ENCODE measurements at places on chromosomes 6 and 20. TPM values are rescaled to one million over a fixed set of nuclear protein-coding genes. Genes with fewer than 3 reads are reported as not detected.
A peak's percentile ranks its signal among the peaks of the same experiment; 100 is the strongest.

PPP1R3G gene
- 0.47 TPM for total RNA-seq

POM121L2 gene
- not detected for total RNA-seq

TREM1 gene
- total RNA-seq: not detected

NXT1 gene
- 45.9 TPM for total RNA-seq

DSP gene
- total RNA-seq: 0.14 TPM

COL9A3 gene
- total RNA-seq: not detected

HCRTR2 gene
- total RNA-seq: not detected

NR2E1 gene
- total RNA-seq: not detected

TMEM74B gene
- total RNA-seq: 8.3 TPM

MAN1A1 gene
- total RNA-seq: 25.9 TPM

MTFR2 gene
- total RNA-seq: 32.0 TPM

GRCh38 chr6:170186006-170186935 is 104.6 kb downstream of the DLL1 start:
- DNase-seq: no peak

- no peak for DNase-seq
Measured at GRCh38 chr6:166520905-166521834, 65.3 kb downstream of the RAMACL start.

DNA sequence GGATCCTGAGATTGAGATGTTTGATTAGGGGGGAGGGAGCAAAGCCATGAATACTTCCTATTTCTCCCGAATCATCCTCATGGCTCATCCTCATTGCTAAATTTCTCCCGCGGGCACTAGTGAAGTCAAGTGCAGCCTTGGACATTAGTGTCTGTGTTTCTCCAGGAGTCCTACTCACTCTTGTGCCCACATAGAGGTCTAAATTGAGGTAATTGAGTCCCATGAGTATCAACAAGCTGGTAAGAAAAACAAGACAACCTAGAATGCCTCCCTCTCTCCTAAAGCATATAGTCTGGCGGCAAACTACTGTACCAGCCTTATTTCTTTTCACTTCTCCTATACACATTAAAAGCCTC is 420 bp downstream of the CENPQ start:
- no peak for DNase-seq

- DNase-seq: peak; percentile 86
Measured at GRCh38 chr20:354298-354977, 7.5 kb downstream of the NRSN2 start.

- no peak for DNase-seq
Measured at GRCh38 chr6:19597809-19598320, 239.3 kb upstream of the ID4 start.

DNA sequence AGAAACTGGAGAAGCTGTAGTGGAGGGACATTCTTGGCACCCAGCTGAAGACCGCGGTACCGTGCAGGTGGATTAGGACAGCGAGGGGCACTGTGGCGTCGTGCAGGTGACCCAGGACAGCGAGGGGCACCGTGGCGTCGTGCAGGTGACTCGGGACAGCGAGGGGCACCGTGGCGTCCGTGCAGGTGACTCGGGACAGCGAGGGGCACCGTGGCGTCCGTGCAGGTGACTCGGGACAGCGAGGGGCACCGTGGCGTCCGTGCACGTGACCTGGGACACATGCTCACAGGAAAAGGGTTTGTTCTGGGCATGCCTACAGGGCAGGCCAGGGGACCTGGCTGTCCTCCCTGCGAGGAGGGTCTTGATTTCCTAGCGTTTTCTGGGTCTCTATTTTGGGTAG is 29.2 kb upstream of the SMOC2 start:
- peak; percentile 30 for DNase-seq

- DNase-seq: no peak
Measured at GRCh38 chr6:146775220-146775619, 176.4 kb downstream of the ADGB start.

- DNase-seq: no peak
Measured at GRCh38 chr6:96124778-96125177, 109.0 kb downstream of the FUT9 start.

- DNase-seq: no peak
Measured at GRCh38 chr6:111745186-111745585, 128.1 kb downstream of the FYN start.

DNA sequence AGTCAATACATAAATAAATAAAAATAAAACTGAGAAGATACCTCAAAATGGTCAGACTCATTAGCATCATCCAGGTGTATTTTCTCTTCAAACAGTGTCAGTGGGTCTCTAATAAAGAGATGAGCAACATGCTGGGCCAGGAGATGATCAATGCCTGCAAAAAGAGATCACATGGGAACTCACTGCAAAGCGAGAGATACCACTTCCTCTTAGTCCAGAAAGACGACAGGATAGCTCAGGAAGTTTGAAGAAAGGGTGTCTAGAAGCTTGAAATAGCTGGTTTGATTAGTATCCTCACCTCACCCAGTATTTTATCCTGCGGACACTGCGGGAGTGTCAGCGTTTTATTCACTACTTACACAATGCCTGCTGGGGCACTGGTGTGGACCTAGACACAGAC is 38.0 kb downstream of the GCLC start:
- no peak for DNase-seq

GRCh38 chr6:3351829-3352524 is 93.2 kb downstream of the PSMG4 start:
- no peak for DNase-seq

DNA sequence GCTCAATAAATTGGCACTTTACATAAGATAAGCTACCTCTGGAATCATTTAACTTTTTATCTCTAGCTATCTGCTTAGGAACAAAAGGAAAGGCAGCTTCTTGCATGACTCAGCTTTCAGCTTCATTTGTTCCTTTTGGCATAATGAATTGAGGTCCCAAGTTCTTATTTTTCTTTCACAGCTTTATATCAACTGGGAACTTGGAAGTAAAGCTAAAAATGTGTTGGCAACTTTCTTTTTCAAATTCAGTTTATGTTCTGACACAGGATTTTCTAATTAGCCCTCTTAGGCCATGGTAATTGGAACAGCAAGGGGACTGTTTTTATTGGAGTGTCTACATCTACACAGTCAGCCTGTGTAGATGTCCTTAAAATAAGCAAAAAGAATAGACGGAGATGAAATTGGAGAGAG is 55.2 kb upstream of the MRAP2 start:
- no peak for DNase-seq

GRCh38 chr6:71444222-71444621 is 155.6 kb downstream of the OGFRL1 start:
- DNase-seq: no peak

GRCh38 chr6:157150076-157150475 is 173.2 kb downstream of the TMEM242 start:
- DNase-seq: no peak

DNA sequence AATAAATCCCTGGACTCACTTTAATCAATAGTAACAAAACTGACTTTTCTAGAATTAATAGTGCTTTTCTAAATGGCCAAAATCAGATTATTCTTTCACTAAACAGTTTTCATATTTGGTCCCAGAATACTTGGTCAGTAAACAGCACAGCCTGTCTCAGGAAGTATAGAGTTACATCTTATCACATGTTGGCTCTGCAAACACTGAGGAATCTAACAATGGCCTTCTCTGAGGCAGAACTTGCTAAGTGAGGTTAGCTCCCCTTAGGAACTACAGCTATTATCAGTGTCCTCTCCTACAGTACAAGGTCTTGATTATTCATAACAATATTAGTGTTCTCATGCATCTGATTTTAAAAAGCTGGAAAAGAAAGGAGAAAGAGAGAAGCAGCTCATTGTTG is 1622.8 kb downstream of the HACE1 start:
- DNase-seq: no peak

- peak; percentile 64 for DNase-seq
Measured at GRCh38 chr6:42402184-42402583, 49.5 kb downstream of the TRERF1 start.

GRCh38 chr6:5174756-5175549 is 85.8 kb downstream of the LYRM4 start:
- DNase-seq: no peak

DNA sequence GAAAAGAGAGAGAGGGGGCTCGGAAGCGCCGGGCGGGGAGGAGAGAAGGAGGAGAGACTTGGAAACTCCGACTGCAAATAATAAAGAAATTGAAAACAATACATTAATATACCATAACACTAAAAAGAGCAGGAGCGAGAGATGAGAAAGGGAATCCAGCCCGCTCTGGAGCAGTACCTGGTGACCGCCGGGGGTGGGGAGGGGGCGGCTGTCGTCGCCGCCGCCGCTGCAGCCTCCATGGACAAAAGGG is 338 bp downstream of the E2F3 start:
- DNase-seq: no peak

DNA sequence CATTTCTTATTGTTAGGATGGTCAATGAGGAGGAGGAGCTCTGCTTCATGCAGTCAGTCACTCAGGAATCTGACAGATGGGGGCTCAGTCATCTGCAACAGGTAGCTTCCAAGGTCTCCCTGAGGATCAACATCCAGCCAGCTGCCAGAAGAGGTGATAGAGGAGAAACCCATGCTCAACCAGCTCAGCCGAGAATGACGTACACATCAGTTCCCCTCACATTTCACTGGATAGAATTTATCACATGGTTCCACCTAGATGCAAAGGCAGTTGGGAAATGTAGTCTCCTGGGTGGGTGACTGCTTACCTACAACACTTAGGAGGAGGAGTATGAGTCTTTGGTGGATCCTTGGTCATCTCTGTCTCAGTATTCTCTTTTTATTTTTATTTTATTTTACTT is 144.5 kb downstream of the CEBPB start:
- DNase-seq: no peak

DNA sequence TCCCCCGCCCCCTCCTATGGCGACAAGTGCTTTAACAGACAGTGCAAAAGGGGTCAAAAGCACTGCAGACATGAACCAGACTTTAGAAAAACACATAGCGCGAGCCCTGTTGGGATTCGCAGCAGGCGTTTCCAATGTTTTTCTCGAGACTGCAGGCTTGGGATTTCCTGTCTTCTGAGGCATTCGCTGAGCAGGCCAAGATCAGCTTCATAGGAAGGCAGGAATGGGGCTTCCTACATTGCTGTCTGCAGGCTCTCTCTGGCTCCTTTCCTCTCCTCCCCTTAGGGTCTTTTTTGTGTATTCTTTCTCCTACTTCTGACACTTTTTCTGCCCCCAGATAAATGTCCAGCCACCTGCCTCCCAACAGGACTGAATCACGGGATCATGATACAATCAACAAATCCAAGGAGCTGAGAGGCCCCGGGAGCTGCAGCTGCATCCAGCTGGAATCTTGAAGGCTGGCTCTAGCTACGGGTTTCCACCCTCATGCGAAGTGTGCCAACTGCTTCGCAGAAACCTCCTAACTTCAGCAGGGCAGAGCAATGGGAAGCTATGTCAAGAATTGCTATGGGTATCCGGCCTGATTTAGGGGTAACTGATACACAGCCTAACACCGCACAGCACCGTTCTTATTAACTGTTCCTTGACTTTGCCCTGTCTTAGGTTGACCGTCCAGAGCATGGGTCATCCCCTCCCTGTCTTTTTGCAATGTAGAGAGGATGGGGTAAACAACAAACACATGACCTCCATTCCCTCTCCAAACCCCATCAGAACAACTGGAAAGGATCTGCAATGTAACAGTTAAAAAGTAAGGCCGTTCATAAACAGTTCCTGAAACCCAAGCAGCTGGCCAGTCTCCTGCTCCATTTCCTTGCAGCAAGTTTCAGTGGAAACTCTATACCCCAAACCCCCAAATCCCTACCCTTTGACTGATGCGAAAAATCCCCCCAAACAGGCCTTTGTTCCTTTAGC is 31.5 kb downstream of the SNX5 start:
- no peak for DNase-seq

DNA sequence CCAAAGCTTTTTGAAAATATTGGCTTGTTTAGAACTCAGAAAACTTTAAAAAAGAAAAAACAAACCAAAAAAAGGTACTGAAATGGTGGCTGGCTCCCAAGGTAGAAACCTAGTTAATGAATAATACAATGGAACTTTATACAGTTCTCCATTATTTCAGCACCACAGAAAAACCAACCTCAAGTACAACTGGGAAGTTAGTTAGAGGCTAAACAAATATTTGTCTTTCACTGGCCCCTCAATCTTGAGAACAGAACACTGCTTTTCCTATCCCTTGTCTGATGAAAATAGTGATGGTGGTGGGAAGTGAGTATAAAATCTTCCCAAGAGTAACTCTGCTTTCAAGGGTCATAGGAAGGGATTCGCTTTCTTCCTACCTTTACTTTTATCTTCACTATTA is 126.5 kb downstream of the REV3L start:
- no peak for DNase-seq

DNA sequence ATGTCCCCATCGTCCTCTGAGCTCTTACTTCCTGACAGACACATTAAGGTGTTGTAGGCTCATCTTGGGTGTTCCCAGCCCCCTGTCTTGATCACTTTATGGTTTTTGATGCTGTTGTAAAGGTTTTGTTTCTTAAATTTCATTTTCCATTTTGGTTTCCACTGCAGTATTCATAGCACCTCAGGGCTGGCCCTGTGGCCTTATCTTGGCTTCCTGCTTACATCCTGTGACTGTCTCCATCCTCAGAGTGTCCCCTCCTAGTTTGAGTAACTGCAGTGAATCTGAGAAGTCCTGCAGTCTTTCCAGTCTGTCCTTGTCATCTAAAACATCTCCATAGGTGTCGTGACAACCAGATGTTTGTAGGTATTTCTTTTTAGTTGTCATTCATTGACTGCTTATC is 50.9 kb downstream of the JARID2 start:
- no peak for DNase-seq

DNA sequence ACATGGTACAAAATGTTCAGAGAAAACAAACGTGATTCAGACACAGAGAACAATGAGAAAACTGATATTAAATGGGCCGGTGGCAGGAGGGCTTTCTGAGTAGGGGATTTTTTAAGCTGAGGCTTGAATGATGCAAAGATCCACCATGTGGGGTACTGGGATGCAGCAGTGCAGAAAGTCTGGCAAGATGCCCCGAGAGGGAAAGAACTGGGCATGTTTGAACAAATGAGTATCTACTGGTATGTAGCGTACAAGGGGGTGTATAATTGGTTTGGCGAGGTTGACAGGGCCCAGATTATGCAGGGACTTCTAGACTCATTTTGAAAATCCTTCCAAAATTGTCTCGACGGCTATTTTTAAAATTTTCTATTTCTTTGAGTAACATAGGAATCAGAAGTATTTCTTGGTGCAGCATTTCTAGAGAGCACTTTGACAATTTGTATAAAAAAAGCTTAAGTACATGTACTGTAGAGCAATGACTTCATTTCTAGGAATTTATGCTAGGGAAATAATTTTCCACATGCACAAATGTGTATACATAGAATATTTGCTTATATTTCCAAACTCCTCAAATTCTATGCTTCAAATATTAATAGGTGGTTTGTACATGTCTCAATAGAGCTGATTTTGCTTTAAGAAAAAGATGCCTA is 119.6 kb upstream of the DOK5 start:
- DNase-seq: no peak

- DNase-seq: no peak
Measured at GRCh38 chr20:10927011-10927583, 253.3 kb upstream of the JAG1 start.

DNA sequence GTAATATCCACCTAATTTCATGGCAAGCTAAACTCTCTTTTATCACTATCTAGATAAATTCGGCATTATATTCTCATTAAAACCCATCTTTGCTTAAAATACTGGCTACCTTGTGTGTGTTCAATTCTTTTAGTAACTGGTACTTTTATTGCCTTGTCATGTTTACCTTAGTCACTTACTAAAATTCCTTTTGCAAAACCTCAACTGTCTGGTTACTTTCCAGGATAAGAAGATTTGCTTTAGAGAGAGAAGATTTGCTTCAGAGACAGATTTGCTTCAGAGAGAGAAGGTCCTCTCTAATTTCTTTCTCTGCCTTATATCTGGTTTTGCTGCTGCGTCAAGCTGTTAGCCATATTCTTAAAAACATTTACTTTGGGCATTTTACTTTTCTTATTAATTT is 151.5 kb upstream of the MLIP start:
- DNase-seq: no peak

- no peak for DNase-seq
Measured at GRCh38 chr6:114390176-114390575, 47.4 kb upstream of the HS3ST5 start.

Data from activated naive CD4-positive, alpha-beta T cell treated with anti-CD3 and anti-CD28 coated beads, Interleukin-2, amount 50 U/mL, for 72 hours (primary cell).